ENCODE measurements at places on chromosomes 11 and 22.

GRCh38 chr11:86669424-86669823 is 3.0 kb downstream of the ME3 start:
- DNase-seq, result no peak

DNA sequence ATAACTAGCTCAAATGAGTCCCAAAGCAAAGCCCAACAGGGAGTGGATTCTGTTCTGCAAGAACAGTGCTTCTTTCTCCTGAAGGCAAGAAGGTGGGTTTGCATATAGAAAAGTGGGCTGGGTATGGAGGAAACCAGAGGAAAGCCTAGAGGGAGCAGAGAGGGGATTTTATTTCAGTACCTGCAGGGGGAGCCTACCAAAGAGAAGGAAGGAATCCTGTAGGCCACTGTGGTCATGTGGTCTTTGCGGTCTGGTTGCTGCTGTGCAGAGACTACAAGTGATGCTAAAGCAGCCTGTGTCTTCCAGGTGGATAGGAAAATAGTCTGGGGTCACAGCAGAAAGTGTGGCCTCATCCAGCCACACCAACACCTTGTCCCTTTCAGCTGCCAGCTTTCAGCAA is 33.2 kb upstream of the ZBTB16 start:
- peak; percentile 38 for DNase-seq

DNA sequence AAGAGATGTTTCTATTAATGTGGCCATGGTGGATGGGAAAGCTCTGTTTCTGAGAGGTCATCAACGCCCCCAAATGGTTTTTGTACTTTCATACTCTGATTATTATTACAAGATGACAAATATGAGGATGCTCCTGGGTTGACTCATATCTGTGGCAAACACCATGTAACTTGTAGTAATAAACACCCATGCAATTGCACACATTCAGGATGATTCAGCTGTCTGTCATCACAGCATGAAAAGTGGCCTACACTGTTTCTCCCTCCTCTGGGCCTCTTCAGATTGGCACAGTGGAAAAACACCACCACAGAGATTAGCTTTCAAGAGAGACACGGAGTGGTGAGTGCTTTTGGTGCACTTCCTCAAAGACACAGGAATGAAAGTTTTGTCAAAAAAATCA is 85.4 kb downstream of the MTNR1B start:
- DNase-seq, result no peak

- DNase-seq, result no peak
Observed at GRCh38 chr11:73210916-73211667, 7.0 kb upstream of the P2RY2 start.

DNA sequence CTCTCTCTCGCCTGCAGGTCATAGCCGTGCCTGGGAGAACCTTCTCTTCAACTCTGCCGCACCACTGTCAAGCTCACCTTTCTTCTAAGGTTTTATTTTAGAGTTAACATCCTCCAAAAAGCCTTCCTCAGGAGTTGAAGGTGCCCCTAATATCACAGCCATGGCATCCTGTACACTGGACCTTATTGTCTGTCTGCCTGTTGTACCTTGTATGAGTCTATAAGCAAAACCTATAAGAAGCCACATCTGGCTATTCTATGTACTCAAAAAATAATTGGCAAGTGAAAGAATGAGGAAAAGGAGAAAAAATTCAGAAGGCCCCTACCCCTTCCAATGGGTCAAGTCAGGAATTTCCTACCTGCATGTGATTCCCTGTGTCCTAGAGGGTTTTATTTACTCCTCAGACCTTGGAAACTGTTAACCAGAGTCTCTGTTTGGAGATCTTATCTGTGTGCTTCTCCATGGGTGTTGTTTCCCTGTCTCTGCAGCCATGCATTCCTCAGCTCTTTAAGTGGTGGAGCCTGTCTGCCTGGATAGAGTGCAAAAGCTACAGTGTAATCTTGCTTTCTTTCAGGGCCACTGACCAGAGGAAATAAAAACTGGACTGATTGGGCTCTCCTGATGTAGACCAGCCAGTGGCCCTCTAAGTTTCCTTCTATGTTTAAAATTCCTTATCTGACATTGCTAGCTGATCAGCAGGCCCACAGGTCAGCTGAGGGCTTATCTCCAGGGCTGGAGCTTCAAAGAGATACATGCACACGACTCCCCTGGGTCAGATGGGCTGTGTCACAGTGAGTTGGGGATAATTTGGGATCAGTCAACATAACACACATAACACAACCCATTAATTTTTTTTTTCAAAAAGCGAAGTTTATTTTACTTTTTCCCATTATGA is 37.6 kb upstream of the TMEM135 start:
- DNase-seq, result no peak

GRCh38 chr11:45079943-45080719 is 66.3 kb upstream of the PRDM11 start:
- DNase-seq, result peak; percentile 67

GRCh38 chr11:112968941-112969713 is 7.9 kb downstream of the NCAM1 start:
- no peak for DNase-seq

- no peak for DNase-seq
Observed at GRCh38 chr11:93131709-93132108, 66.1 kb downstream of the SLC36A4 start.

DNA sequence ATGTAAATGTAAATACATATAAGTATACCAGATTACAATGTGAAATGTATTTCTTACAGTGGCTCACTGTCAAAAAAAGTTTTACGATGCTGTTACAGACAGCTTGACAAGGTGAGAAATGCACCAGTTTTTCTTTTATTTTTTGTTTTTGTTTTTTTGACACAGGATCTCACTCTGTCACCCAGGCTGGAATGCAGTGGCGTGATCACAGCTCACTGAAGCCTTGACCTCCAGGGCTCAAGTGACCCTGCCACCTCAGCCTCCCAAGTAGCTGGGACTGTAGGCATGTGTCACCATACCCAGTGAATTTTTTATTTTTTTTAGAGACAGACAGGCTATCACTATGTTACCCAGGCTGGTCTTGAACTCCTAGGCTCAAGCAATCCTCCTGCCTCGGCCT is 9.2 kb downstream of the CCDC73 start:
- DNase-seq, result no peak

GRCh38 chr11:131511794-131512193 is 141.4 kb downstream of the NTM start:
- DNase-seq, result no peak

GRCh38 chr11:108859510-108859909 is 194.6 kb downstream of the DDX10 start:
- DNase-seq, result no peak

DNA sequence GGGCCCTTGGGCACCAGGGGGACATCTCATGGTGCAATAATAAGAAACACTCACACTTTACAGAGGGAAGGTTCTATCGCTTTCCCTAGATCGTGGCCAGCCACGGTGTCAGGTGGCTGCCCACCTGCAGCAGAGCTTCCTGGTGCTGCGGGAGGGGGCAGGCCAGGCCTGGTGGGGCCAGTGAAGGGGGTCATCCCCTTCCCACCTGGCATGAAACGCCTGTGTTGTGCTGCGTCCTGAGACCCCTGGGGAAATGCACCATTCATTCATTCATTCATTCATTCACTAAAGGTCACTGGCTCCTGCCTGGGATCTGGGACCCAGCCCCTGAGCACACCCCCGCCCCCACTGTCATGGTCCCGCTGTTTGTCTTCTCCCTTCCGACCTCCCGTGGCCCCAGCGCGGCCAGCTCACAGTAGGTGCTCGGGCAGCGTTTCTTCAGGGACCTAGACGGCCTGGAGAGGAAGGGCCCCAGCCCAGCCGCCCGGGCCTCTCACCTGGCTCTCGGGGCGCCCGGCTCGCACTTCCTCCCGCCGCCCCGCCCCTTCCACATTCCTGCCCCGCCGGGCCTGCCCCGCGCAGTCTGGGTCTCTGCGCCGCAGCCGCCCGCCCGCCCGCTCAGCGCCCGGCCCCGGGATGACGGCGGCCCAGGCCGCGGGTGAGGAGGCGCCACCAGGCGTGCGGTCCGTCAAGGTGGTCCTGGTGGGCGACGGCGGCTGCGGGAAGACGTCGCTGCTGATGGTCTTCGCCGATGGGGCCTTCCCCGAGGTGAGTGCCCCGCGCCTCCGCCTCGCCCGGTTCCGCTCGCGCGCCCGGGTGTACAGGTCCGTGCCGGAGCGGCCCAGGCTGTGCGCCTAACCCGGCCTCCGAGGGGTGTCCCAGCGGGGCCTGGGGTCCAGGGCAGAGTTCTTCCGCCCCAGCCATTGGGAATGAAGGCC is at the start of gene RHOD:
Gene RHOD, plus strand, starts transcription at position 581 of the 938 bp plus-strand sequence. Its CDS starts 56 bp downstream, at position 637.
- DNase-seq, result peak; percentile 17

Measured in CD4-positive, alpha-beta T cell treated with Interleukin-17A for 1 hour (primary cell).